Stimulated activated CD4-positive, alpha-beta T cell treated with anti-CD3 and anti-CD28 coated beads, Interleukin-12 subunit alpha, Interleukin-12 subunit beta, amount 100 ng/mL, for 4 hours (primary cell): ENCODE measurements at places on chromosomes 6 and 20.

- no peak for DNase-seq
Measured at GRCh38 chr6:10418361-10418861, 3.5 kb upstream of the TFAP2A start.

DNA sequence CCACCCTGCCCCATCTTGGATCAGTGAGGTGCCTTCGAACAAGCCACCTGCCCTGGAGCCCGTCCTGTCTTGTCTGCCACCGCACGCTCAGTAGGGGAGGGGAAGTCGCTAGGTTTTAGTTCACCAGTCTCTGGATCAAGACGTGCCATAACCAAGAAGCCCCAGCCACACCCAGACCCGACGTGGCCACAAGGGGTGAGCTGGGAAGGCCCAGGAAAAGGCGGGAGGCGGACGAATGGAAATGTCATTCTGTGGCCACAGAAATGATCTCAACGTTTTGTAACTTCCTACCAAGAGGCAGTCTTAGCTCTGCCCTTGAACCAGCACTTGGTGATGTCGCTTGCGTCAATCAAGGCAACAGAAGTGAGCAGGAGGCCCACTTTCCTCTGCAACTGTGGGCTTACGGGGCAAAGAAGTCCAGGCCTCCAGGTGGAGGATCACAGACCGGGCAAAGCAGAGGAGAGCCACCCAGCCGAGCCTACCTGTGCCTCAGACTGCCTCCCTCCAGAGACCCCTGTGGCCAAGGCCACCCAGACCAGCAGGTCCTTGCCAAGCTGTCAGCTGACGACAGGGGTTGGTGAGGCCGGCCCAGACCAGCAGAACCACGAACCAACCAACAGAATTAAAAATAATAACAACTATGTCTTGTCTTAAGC lies 14.5 kb downstream of the GMEB2 start:
- no peak for DNase-seq

DNA sequence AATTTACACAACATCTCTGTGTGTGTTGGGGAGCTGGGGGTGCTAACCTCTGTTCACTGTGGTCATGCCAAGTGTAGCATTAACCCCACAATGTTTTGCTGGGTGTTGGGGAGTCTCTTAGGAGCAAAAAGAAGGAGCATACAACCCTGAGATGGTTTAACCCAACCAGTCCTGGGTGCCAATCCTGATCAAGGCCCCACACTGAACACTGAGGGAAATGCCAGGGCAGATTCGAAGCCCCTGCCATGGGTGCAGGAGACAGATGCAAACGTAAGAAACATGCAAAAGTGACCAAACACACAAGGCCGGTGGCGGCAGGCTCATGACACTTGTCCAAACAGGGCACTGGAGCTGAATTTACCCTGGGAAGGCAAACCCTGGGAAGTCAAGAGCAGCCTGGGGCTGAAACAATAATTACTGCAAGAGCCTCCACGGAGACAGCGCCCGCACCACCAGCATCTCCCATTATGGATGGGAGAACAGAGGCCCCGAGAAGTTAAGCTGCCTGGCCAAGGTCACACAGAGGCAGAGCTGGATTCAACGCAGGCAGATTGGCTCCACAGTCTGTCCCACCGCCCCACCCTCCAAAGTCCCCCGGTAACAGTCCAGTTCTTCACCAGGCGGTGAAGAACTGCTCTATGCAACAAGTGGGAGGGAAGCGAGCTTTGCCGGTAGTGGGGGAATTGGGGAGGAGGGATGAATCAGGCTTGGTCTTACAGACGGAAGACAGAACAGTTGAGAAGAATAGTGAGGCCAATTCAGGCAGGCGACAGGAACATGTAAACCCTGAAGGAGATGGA lies 8.5 kb downstream of the ACSS1 start:
- DNase-seq = no peak

GRCh38 chr20:31691646-31692275 lies 30.9 kb downstream of the BCL2L1 start:
- no peak for DNase-seq

DNA sequence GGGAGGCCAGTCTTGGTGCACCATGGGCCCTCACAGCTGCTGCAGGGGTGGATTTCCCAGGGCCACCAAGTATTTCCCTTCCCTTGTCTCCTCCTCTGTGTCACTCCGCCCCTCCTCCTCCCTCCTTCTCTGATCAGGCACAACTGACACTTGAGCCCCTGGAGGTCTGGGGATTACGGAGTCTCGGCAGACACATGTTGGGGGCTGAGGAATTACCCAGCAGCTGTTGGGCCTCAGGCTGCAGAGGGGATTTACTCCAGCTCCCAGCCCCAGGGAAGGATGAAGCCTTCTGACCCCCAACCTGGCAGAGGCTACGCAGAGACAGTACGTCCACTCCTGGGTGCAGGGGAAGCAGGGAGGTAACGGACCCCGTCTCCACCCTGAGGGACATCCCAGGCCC lies 420.5 kb upstream of the SULF2 start:
- DNase-seq = no peak

DNA sequence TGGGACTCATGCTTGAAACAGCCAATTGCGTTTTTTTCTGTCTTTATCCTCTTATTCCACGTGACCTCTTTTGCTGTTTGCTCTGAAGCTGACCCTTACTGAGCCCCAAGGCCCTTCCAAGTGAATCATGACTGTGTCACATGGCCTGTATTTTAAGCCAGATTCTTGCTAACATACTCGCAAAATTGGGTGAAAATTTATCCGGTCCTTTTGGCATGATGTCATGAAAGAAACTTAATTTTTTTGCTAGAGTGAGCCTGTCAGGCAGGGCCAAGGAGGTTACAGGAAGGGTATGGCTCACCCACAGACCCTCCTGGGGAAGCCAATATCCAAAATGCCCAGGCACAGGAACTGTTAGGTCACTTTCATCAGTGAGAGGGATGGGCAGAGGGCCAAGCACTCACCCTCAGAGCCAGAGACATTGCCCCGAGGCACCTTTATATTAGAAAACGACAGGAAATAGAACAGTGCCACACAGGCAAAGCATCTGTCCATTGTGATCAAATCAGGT lies 296.7 kb downstream of the CDH26 start:
- DNase-seq = no peak

GRCh38 chr6:1285956-1286355 lies 25.9 kb upstream of the FOXQ1 start:
- DNase-seq = no peak

DNA sequence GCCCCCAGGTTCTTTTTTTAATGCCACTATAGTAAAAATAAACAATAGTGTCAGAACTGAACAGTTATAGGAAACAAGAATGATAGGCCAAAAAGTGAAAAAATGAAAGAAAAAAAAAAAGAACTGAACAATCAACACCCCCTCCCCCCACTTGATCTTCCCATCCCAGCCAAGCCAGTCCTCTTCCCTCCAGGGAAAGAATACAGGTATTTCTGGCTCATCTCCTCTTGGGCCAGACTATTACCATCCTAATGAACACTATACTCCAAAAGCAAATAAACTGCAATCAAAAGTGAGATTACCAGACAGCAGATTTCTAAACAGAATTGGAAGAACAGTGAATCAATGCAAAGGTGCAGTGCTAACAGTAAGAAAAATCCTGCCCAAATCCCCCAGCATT lies 21.3 kb upstream of the C20orf203 start:
- no peak for DNase-seq

- DNase-seq = no peak
Measured at GRCh38 chr20:32111753-32112152, 2.2 kb downstream of the TM9SF4 start.

DNA sequence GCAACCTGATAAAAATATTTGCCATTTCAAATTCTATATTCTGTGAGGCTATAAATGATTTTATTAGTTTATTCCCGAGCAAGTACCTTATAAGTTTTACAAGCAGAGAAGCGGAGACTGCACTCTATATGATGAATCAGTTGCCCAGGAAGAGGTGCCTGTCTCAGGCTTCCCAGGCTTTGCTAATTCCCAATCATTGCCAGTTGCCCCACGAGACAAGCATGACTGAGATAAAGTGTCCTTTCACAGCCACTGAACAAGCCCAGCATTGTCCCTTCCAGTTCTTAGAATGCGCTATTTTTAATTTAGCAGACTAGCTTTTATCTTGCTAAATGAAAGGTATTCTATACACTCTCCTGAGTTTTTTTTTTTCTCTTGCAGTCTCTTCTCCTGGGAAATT lies 260.7 kb downstream of the ALDH8A1 start:
- DNase-seq = no peak

- peak; percentile 51 for DNase-seq
Measured at GRCh38 chr6:12289933-12290820, at the start of gene EDN1. EDN1 (plus strand) TSS chr6:12290361; CDS start chr6:12290630, 269 bp downstream.

DNA sequence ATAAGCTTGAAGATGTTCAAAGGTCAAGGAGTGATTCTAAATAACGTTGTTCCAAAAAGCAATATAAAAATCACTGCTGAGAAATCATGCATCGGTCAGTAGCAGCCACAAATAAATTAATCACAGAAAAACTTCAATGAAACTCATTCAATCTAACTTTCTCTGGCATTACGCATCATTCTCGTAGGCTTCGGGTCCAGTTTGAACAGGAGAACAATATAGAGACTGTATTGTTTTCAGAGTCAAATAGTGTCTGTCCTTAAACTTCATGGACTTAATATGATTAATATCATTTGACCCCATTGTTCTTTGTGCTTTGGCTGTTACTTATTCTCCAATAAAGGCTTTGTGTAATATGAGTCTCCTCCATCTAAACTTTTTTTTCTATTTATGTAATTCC lies 200.4 kb downstream of the C6orf118 start:
- no peak for DNase-seq
